Stimulated activated CD8-positive, alpha-beta memory T cell treated with anti-CD3 and anti-CD28 coated beads, Interleukin-15, amount 100 ng/mL, for 48 hours (primary cell): ENCODE measurements at places on chromosomes 12 and 14.

DNA sequence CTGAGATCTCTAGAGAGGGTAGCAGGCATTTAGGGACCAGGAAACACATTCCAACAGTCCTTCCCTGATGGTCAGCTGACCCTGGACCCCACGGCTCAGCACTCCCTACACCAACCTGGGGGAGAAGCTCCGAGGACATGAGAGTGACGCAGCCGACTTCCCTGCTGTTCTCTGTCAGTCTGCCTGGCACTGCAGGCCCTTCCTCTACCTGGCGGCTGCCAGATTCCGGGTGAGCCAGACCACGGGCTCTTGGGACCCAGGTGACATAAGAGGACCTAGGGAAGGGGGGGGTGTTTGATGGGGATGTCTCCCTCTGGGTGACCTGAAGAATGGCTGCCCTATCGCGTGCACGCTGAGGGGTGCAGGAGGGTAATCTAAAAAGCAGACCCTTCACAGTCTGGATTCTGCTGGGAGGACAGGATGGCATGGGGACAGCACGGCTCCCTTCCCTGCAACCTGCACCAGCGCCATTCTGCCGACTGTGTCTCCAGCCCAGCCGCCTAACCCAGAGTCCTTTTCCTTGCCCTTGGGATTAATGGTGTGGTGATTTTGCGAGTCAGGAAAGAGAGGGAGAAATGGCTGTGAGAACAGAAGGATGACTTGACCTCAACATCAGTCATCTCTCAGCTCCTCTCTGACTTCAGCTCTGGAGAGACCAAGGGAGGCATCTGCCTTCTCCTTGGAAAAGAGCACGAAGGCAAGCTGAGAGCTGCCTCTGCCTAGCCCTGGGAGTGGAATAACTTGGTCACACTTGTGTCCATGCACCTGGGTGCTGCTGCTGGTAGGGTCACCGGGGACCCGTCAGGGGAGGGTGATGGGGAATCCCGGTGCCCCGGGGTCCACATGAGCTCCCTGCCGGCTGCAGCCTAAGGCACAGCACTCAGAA is 158.5 kb downstream of the CALM1 start:
- no peak for DNase-seq

- DNase-seq = no peak
Measured at GRCh38 chr14:43165651-43166050, 1341.4 kb downstream of the FSCB start.

DNA sequence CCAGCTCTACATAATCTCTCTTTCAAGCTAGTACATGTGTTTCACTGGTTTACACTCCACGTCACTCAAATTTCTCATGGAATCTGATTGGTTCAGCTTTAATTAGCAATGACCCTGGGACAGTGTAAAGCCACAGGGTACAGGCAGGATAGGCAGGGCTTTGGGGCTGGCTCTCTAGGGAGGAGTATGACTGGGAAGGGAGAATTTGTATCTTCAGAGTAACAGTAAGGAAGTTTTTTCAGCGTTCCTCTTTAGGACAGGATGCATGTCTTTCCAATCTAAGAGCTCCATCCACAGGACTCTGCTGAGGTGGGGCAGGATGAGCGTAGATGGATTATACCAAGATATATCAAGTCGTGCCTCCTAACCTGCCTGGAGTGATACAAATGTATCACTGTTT is 112.0 kb upstream of the CLEC14A start:
- no peak for DNase-seq

DNA sequence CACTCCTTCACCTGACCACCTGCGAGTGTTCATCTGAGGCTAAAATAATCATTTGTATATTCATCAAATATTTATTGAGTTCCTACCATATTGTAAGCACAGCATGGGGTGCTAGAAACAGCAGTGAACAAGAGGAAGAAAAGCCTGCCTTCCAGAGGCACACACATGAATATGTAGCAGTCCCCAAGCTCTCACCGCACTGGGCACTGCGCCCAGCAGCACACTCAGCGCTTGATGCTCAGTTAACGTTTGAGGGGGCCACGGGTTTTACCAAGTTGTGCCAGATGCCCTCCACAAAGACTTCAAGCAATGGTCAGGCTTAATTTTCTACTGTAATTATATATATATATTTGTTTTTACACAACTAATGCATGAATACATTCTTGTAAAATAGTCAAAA is 52.0 kb downstream of the HELB start:
- DNase-seq = no peak

- no peak for DNase-seq
Measured at GRCh38 chr12:107091989-107092641, 1.2 kb downstream of the CRY1 start.

GRCh38 chr14:103205541-103205906 is 82.3 kb downstream of the TNFAIP2 start:
- DNase-seq = no peak

GRCh38 chr12:108468196-108468968 is 46.7 kb upstream of the FICD start:
- DNase-seq = no peak

DNA sequence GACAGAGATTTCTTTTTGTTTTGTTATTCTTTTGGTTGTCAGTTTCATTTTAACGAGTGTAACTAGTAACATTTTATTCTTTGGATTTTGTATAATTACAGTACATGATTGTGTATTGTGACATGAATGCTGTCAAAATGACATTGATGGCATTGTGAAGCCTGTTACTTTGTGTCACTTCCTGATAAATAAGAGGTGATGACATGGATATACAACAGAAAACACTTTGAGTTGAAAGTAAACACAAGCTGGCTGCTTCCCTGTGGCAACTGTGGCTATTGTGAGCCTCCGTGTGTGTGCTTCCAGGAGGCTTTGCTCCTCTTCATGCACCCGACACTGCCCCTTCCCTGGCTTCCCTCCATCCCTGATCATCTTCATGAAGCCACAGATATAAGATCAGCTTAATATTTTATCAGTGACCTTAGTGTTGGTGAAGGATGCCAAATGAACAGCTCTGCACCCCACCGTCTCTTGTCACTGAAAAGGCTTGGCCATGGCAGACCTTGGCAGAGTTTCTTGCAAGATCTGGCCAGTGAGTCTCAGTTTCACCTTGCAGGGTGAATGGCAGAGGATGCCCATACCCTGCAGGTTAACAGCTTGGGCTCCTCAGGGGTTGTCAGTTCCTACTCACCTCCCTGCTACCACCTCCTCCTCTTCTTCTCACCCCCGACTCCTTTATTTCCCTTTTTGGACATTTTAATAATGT is 191.9 kb downstream of the EPS8 start:
- no peak for DNase-seq

DNA sequence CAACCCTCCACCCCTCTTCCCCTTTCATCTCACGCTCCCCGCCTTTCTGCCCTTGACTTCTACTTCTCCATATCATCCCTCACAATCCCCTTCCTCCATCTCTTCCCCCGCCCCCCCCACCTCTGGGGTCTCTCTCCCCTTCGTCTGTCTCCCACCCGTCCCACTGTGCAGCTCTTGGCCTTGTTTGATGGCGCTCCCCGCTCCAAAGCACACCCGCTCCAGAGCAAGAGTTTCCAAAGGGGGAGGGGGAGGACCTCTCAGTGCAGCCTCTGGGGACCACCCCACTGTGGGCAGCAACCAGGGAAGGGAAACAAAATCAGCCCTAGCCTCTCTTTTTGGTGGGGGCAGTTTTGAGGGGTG is 774 bp downstream of the CHGA start:
- no peak for DNase-seq

DNA sequence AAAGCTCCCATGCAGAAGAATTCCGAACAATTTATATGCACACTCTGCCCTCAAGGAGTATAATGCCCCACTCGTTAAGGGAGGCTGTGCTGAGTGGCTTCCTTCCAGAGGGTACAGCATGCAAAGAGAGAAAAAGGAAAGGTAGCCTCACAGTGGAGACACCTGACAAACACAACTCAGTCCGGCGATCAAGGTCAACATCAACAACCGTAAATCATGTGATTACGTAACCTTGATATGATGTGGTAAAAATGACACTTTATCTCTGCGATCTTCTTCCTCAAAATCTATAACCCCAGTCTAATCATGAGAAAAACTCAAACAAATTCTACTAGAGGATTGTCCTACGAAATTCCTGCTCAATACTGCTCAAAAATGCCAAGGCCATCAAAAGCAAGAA is 400.5 kb upstream of the CCDC196 start:
- DNase-seq = no peak

GRCh38 chr12:48026060-48026827 is 22.0 kb upstream of the COL2A1 start:
- no peak for DNase-seq

- no peak for DNase-seq
Measured at GRCh38 chr14:26702721-26703230, 104.9 kb upstream of the NOVA1 start.

- no peak for DNase-seq
Measured at GRCh38 chr14:68864361-68864750, 71.5 kb upstream of the ZFP36L1 start.

- no peak for DNase-seq
Measured at GRCh38 chr12:123506059-123506842, 27.3 kb downstream of the RILPL1 start.

- no peak for DNase-seq
Measured at GRCh38 chr14:100443603-100444002, 120.5 kb downstream of the SLC25A47 start.

DNA sequence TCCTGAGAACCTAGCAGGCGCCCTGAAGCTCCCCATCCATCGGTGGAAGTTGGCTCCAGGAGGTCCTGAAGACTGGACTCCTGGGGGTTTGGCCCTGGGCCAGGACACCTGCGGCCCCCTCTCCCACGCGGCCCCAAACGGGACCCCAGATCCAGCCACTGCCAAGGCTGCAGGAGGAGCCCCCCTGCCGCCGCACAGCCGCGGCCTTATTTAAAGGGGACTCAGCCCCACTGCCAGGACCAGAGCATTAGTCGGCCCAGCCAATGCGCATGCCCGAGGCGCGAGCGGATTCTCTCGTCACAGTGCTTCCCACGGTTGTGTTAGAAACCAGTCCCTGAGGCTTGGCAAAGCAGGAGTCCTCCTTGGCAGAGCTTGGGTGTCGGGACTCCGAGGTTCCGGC is 775.2 kb upstream of the ALG10B start:
- DNase-seq = no peak

GRCh38 chr12:69464428-69464827 is 5.8 kb upstream of the FRS2 start:
- no peak for DNase-seq

- DNase-seq = no peak
Measured at GRCh38 chr12:42643881-42644579, 54.5 kb upstream of the PRICKLE1 start.

- DNase-seq = no peak
Measured at GRCh38 chr14:75010472-75011093, 7.9 kb downstream of the EIF2B2 start.

GRCh38 chr12:107903341-107904061 is 129.0 kb downstream of the ASCL4 start:
- peak; percentile 69 for DNase-seq

DNA sequence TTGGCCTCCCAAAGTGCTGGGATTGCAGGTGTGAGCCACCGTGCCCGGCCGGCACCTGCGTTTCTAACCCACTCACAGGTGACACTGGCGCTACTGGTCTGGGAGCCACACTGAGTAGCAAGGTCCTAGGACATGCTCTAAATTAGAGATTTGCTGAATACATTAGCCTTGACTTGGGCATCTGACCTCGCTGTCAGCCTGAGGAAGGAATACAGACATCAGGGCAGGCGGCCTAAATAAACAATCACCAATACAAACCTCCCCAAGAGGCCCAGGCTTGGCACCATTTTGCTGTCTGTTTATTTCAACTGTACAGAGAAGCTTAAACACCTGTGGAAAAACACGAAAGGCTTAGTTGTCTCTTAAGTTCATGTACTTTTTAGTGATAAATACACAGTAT is 27.5 kb downstream of the P2RX4 start:
- DNase-seq = no peak

GRCh38 chr12:50564948-50565297 is 60.1 kb downstream of the DIP2B start:
- DNase-seq = no peak

GRCh38 chr12:27549801-27550652 is 26.0 kb downstream of the PPFIBP1 start:
- DNase-seq = no peak

DNA sequence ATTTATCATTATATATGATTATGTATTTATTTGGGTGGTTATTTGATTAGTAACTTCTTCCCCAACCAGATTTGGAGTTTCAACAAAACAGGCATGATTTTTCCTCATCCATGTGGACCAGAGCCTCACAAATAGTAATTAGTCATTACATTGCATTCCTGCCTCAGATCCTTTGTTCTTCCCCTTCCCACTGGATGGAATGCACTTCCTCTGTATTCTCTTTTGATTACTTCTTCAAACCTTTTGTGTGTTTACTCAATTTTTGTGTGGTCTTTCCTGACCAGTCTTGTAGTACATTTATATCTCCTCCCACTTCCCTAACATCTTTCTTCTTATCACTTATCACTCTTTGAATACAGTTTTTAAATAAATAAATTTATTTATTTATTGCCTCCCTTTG is 15.5 kb downstream of the SYT1 start:
- DNase-seq = no peak

DNA sequence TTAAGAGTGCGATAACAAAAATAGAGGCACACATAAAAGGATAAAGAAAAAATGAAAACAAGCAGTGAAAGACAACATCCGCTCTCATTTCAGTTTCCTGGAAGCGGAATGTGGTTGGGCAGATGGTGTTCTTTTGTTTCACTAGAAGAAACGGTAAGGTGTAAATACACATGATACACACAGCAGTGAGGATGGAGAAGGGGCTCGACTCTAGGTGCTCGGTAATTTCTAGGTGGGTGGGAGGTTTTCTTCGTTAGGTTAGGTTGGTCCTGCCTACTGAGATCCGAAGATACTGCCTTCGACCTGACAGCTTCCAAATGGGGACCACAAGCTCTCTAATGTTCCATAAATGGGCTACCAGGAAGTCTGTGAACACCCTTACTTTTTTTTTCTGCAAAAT is 1082.5 kb downstream of the BCL11B start:
- no peak for DNase-seq

GRCh38 chr14:66240105-66240504 is 246.1 kb upstream of the CCDC196 start:
- no peak for DNase-seq

DNA sequence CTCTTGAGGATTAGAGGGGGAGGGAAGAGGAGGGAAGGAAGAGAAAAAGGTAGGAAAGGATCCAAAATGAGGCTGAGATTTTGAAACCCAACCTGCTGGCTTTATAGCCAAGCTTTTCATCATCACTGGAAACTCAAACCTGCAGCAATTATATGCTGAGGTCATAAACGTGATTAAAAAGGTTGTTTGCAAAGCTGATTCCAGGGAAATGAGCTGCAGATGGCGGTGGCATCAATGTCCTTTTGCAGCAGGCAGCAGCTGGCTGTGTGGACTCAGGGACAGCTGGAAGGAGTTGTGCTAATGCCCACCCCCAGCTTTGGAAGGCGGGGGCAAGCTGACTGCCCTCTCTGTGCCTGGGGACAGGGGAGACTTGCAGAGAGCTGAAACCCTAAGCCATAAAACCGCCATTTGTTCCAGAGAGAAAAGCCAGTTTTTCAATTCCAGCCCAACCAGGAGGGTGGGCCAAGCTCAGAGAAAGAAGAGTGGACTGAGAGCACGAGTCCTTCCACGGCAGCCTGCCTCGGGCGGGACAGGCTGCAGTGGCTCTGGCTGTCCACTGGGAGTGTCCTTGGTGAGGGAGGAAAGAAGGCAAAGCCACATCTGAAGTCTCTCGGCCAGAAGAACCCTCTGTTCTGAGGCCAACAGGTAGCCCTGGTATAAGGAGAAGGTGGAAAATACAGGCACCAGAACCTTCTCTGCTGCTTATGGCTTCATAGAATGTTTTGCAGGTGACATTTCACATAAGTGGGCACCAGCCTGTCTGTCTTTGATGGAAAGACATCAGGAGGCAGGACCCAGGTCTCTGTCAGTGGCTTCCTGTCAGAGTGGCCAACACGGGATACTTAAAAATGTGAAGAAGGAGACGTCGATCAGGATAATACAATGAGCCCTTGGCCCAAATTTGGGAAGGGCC is 90.7 kb downstream of the SINHCAF start:
- no peak for DNase-seq
